HuH-7 (cell line): ENCODE measurements at places on chromosomes 4 and X.
A peak's percentile ranks its signal among the peaks of the same experiment; 100 is the strongest.

- DNase-seq = no peak
These were observed 361.8 kb downstream of the TEX13C start for GRCh38 chrX:125681507-125681906.

DNA sequence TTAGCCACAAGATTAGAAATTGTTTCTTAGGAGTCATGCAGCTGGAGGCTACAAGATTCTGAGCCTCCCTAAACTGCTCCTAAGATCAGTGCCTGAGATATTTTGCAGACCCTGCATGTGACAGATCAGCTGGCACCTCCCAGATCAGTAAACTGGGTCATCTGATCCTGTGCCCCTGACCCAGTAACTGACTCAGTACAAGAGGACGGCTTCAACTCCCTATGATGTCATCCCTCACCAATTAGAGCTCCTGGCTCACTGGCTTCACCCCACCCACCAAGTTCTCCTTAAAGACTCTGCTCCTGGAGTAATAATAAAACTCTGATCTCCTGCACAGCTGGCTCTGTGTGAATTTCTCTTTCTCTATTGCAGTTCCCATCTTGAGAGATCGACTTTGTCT, 45.4 kb upstream of the PNPLA4 start:
- DNase-seq = no peak

DNA sequence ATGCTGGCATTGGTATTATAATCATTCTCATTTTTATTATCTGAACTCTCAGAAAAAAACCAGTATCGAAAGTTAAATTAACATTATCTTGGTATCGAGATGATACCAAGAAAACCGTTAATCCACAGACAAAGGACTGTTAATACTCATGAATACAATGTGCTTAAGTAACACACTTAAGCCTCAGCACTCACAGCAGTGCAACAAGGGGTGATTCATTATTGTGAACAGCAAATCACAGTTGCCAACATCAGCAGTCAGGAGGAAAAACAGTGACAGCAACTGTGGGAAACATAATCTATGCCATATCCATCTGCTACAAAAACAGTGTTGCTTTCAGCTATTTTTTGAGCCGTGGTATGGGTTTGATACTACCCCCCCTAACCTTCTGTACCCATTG, 210.9 kb upstream of the ATOH1 start:
- no peak for DNase-seq

- DNase-seq = peak; percentile 75
These were observed 151.8 kb downstream of the SLC7A11 start for GRCh38 chr4:138090150-138090917.

GRCh38 chr4:94516999-94517398, 65.3 kb downstream of the PDLIM5 start:
- no peak for DNase-seq

DNA sequence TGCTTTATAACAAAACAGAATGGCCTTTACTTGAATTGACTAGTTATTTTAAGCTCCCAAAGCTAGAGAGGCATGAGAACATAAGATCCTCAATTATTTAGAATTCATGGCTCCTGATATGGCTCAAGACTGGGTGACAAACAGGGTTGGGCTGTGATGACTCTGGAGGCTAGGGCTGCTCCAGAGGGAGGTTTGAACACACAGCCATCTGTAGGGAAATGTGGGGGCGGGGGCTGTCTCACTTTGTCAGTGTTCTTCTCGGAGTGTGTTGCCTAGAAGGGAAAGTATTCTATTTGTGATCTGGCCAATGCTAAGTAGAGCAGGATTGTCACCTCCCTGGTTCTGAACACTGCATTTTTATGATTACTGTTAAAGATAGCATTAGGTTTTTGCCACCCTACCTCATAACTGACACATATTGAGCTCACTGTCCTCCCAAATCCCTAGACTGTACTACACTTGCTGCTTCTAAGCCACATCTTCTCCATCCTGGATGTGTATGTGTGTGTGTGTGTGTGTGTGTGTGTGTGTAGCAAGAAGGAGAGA, 45.9 kb downstream of the VSIG4 start:
- no peak for DNase-seq

DNA sequence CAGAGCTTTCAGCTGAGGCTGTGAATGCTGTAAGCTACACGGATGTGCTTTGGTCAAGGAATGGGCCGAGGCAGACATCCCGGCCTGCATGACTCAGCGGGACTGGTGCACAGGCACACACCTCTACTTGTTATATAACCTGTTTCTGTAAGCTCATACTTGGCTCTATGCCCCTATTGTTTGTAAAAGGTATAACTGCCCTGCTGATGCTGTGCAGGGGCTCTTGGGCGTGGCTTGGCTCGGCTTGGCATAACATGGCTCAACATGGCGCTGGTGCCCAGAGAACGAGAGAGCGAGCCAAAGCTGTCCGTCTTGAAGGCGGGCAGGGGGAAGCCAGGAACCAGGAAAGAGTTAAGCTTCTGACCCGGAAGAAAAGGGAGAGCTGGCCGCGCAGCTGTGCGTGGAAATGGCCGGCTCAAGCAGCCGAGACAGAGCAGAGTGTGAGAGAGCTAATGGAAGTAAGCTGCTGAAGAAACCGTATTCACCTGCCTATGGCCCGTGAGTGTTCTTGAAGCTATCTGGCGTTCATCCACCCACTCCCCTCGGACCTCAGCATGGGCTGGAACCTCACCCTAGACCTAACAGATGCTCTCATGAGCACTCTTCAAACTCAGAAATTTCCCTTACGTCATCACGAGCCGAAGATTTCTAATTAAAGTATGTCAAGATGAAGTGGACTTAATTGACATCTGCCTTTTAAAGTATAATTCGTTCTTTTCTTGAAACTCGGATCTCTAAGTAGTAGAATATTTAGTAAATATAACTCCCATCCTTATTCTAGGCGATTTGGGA, 286.3 kb upstream of the AGA start:
- DNase-seq = no peak

DNA sequence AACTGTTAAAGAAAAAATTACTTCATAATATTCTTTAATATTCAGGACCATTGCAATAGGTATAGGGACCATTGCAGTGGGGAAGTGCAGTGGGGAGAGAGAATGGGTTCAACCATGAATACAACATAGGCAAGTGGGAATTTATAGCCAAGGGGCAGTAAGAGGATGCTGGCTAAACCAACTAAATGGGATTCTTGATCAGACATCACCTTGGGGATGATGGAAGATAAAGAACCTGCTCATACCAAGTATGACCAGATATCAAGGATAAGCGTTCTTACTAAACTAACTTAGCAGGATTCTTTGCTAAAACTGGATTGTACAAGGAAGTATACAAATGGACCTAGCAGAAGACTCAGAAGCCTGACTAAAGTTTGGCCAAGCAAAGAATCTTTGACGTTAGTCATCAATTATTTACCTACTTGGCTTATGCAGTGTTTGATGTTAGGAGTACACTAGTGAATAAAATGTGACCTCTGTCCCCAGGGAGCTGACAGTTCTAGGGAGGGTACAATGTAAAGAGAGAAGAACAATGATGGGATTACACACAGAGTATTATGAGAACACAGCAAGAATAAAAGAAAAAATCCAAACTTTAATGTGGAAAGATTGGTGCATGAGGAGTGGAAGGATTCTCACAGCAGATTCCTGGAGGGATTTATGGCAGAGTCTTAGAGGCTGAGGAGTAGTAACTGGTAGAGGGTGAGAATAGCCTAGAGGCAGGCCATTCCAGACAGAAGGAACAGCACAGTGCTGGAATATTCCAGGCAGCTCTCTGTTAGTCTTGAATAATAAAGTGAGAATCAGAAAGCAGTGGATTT, 54.7 kb upstream of the MYOZ2 start:
- DNase-seq = no peak

GRCh38 chr4:11488657-11489452, 60.2 kb upstream of the HS3ST1 start:
- peak; percentile 24 for DNase-seq

- DNase-seq = no peak
These were observed 52.3 kb downstream of the KIAA0232 start for GRCh38 chr4:6834867-6835266.
